ENCODE measurements at places on chromosomes 13 and 19.

DNA sequence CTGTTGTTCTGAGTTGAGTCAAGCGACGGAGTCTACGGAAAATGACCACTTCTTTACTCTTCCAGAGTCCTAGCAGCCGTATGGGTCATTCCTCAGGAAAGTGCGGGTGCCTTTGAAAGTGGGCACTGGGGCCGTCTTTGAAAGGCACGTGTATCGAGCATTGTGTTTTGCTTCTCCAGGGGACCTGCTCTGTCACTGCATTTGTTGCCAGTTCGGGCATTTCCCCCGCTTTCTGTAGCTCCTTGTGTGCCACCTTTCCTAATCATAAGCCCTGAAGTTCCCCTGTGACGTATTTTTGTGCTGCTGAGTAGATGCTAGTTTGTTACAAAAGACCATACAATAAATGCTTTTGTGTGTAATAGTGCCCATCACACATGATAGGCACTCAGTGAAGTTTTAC is 24.4 kb downstream of the SPATA13 start:
- no peak for DNase-seq

DNA sequence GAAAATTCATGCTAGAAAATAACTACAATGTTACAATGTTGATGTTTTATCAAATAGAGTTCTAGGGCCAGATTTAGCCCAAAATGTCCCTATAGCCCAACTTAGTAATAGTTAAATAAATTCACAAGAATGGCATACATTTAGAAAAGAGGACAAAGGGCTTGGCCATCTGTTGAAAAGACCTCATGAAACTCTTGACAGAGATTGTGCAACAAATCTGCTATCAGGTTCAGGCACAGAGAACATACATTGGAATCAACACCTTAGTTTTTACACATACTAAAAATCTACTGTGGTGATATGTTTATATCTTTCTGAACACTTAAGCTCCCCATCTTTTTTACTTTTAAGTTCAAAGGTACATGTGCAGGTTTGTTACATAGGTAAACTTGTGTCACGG is 298.3 kb upstream of the DACH1 start:
- no peak for DNase-seq

DNA sequence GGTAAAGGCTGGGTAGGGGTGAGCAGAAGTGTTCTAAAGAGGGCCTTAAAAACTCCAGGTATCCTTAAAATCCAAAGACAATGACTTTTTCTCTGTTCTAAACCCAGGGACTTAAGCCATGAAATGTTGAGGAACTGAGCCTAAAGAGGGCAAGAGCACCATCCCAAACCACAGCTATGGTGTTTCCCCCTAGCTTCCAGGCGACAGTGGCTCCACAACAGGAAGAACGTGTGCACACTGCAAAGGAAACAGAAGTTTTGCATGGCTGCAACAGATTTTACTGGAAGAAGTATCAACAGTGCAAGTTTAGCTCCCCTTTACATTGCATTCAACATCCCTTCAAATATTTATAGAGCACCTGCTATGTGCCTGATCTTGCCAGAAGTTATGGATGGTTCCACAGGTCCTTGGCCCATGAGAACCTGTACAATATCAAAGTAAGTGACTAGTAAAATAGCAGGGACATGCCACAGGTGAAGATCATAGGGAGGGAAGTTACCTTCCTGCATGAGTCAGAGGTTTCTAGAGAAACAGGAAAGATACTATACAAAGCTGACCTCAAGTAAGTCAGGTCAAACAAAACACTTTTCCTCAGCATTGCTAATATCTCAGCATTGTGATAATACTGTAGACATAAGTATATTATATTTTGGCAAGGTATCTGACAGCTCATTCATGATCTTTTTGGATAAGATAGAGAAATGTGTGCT is 8.4 kb upstream of the KCTD12 start:
- DNase-seq, result no peak

DNA sequence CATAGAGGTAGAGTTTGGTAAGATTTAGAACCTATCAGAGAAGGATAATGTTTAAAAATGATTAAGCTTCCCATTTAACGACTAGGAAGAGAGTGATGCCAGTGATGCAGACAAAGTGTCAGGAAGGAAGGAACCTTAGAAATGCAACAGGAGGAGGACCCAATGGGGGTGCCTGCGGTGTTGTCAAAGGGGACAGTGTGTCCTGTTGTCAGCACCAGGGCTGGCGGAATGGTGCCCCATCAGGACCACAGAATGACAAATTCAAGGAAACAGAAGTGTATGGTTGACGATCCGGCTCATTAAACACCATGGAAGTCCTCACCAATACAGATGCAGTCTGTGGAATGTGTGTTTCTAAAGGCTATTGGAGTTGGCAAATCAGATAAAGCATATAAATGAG is 19.3 kb downstream of the ATP12A start:
- no peak for DNase-seq

- DNase-seq, result no peak
These were observed 19.0 kb downstream of the AKT2 start for GRCh38 chr19:40266119-40266518.

DNA sequence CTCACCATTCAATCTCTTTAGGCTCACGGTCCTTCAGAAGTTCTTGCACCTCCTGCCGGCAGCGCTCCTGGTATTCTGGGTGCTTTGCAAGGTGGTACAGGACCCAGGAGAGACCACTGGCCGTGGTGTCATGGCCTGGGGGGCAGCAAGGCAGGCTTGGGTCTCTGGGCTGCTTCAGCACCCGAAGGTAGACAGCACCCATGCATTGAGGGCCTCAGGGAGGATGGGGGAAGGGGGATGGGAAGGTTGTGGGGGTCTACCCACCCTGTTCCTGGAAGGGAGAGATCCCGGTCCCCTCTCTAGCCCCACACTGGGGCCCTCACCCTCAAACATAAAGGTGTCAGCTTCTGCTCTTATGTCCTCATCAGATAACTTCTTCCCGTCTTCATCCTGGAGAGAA is 12.0 kb downstream of the CYP4F2 start:
- no peak for DNase-seq

- DNase-seq, result no peak
These were observed 41.5 kb downstream of the ZNF682 start for GRCh38 chr19:19997656-19998268.

- no peak for DNase-seq
These were observed 121.9 kb upstream of the MLNR start for GRCh38 chr13:49098198-49098597.

DNA sequence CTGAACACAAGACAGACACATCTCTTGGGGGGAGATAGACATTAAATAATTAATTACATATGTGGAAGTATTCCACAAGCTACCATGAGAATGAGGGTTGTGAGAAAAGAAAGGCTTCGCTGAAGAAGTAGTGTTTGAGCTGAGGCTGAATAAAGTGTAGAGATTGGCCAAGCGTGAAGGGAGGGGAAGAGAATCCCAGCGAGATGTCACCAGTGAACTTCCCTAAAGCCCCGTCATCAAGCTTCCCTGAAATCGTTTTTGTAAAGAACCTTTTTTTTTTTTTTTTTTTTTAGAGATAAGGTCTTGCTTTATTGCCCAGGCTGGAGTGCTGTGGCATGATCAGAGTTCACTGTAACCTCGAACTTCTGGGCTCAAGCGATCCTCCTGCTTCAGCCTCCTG is 235.2 kb downstream of the KCNRG start:
- no peak for DNase-seq

- DNase-seq, result no peak
These were observed 49.9 kb downstream of the EDNRB start for GRCh38 chr13:77868717-77869116.

DNA sequence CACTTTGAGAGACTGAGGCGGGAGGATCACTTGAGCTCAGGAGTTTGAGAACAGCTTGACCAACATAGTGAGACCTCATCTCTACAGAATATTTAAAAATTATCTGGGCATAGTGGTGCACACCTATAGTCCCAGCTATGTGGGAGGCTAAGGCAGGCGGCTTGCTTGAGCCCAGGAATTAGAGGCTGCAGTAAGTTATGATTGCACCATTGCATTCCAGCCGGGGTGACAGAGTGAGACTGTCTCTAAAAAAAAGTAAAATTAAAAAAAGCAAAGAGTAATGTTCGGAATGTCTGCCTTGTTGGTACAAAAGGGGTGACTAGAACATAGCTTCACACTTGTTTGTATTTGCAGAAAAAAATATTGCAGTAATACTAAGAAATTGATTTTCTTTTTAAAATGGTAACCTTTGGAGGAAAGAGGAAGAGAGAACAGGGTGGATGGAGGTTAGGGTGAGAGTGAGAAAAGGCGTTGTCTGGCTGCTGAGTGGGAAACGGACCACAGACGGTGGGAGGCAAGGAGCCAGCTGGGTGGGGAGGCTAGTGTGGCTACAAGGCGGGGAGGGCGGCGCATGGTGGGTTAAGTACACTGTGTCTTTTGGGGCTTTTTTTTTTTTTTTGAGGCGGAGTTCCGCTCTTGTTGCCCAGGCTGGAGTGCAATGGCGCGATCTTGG is 10.2 kb downstream of the PPP1R14A start:
- no peak for DNase-seq

DNA sequence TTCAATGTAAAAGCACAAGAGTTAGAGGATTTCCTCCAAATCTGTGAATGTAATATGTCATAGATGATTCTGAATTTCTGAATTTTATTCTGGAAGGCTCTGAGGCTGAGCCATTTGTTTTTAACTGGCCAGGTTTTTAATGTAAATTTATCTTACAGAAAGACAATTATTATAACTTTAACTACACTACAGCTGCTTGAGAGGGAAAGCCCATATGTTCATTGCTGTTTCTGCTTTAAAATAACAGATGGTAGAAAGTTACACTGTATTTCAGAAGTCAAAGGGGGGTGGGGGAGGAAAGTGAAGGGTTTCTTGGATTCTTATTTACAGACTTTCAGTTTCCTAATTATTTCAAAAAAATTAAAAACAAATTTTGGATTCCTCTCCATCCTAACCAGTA is 62.8 kb downstream of the DNAJC15 start:
- no peak for DNase-seq

DNA sequence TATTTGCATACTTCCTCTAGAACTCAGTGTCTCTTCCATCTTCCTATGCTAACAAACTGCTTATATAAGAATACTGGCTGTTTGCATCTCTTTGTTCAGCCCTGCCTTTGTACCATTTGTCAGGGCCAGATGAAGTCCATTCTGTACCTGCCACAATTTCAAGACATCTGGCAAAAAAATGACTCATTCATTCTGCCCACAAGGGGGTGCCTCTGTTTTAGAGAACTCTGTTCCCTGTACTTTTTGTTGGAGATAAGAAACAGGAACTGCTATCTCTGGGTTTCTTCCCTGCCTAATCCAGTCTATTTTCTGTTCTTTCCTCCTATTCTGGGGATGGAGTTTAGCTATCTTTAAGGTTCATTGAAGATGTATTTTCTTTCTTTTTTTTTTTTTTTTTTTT is 23.0 kb downstream of the ZNF568 start:
- no peak for DNase-seq

GRCh38 chr13:97743938-97744337 is 209.5 kb upstream of the IPO5 start:
- no peak for DNase-seq

DNA sequence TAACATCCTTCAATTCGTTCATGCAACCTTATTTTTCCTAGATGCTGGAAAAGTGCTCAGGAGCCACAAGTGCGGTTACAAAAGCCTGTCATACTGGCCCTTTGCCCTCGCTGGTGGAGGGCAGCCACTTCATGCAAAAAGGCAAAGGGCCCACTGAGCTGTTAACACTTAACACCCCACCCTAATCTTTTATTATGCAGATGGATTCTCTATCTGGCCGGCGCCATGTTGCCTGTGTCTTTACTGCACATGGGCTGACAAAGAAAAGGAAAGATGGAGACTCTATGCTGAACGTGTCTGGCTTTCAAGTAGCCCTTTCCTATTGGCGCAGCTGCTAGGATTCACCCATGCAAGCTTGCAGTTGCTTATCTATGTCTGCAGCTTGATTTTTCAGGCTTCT is 10.8 kb downstream of the OR7D2 start:
- DNase-seq, result no peak

DNA sequence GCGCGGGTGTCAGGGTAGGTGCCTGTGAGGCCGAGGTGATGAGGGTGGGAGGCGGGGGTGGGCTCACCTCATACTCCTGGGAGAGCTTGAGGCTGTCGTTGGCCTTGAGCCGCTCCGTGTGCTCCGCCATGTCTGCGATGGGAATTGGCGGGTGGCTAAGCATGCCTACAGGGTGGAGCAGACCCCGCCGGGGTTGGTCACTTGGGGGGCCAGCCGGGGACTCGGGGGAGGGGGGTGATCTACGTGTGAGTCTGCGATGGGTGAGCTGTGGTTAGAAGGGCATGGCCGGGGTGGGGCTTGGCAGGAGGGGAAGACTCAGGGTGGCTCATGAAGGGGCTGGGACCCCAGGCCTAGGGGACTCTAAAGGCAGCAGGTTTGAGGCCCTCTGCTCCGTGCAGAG is 125.2 kb downstream of the PTPRS start:
- no peak for DNase-seq

- DNase-seq, result no peak
These were observed 46.2 kb upstream of the UQCRFS1 start for GRCh38 chr19:29259153-29259552.

- no peak for DNase-seq
These were observed 66.2 kb downstream of the SPATA13 start for GRCh38 chr13:24226762-24227161.

DNA sequence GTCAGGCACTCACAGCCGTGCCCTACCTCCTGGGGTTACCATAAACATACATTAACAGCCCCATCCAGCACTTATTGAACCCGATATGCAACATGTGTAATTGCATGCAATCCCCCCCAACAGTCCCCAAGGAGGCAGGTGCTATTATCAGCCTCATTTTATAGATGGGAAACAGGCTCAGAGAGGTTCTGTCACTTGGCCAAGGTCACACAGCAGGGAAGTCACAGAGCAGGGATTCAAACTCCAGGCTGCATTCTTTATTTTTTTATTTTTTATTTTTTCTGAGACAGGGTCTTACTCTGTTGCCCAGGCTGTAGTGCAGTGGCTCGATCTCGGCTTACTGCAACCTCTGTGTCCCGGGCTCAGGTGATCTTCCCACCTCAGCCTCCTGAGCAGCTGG is 38.4 kb upstream of the TNFAIP8L1 start:
- DNase-seq, result no peak

DNA sequence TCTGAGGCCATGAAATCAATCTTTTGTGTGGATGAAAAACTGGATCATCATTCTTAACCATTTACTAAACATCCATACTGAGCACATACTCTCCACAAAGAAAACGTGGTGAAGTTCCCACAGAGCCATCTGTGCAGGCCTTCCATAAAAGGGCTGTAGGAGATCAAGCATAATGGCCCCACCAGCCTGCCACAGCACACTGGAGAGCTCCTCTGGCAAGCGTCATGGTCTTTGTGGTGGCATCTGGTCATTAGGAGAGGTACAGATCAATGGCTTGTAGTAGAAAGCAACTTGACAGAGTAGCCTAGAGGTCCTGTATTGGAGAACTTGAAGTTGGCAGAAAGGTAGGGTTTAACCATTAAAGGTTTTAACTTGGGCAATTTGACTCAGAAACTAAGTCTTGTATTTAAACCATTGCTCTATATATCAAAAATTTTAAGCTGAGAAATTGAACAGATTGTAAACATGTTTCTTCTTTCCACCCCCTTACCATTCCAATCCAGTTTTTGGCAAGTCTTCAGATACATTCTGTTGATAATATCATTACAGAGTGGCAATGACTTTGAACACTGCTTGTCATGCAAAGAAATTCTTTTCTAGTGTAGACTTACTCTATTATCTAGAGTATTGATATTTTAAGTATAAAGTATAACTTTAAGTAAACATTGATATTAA is 128.3 kb downstream of the LMO7 start:
- no peak for DNase-seq

Measured in occipital lobe (tissue), 3 donors.